ENCODE measurements at places on chromosomes 13 and 19.

DNA sequence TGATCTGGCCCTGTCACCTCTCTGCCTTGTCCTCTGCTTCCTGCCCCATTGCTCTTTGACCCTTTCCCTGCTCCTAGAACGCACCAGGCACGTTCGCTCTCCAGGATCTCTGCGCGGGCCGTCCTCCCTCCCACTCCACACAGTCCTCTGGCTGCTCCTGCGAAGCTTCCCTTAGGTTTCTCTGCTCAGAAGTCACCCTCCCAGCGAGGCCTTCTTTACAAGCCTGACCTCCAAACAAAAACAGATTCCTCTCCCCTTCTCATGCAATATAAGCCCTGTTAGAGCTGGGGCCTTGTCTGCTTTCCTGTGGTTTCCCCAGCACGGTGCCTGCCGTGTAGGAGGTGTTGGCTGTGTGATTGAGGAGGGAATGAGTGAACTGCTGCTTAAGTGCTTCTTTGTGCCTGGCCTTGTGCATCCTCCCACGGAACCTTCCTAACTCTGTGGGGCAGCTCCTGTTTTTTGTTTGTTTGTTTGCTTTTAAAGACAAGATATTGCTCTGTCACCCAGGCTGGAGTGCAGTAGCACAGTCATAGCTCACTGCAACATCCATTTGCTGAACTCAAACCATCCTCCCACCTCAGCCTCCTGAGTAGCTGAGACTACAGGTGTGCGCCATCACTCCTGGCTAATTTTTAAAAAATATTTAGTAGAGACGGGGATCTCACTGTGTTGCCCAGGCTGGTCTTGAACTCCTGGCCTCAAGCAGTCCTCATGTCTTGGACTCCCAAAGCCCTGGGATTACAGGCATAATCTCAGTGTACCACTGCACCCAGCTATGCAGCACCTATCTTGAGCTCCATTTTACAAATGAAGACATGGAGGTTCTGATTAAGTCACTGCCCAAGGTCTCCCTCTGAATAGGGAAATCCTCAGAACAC lies 82.0 kb downstream of the SIPA1L3 start:
- no peak for DNase-seq

- DNase-seq = no peak
These were observed 43.8 kb upstream of the USP29 start for GRCh38 chr19:57075801-57076492.

DNA sequence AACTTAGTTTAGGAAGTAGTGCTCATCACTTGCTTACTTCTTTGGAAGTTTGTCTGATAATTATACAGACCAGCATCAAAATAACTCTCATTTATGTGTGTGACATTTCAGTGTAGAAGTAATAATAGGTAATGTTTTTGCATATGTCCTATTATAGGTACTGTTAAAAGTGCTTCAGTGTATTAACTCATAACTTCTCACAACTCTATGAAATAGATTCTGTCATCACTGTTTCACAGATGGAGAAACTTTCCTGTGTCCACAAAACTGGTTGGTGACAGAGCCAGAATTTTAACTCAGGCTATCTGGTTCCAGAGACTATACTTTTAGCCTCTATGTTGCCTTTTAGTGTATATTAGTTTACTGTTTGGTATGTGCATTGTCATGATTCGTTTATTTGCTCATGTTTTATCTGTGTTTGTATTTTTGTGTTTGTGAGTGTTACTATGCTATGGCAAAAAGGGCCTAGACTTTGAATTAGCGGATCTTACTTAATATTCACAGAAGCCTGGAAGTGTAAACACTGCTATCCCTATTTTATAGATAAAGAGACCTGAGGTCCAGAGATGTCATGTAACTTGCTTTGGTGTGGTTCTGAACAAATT lies 12.7 kb downstream of the LPAR6 start:
- DNase-seq = no peak

DNA sequence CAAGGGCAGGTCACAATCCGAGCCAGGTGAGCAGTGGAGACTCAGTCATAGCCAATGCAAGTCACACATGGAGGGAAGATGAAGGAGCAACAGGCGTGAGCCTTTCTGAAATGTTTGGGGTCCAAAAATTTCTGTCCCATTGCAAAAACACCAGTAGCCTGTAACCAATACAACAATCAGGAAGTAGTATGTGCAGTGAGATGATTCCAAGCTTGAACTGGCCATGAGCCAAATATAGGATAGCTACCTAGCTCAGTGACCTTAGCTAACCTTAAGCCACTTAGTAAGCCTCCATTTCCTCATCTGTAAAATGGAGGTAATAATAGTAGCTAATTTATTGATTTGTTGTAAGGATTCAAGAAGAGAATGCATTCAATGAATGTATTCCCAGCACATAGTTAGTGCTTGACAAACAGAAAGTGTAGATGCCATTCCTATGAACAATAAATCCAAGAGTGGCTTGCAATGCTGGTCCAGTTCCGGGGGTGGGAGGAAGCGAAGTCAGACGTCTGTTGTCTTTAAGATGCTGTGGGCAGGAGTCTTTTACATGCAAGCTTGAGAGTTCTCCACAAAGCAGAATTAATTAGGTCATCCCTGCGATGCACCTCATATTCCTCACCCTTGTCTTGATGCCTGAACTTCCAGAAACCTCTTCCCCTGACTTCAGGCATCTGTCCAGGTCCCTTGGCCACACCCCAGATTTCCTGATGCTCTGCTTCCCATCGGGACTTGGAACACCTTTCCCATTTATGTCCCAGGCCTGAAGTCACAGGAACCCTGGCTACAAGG lies 195.7 kb upstream of the UBL3 start:
- DNase-seq = no peak

- no peak for DNase-seq
These were observed 246.7 kb downstream of the PCDH17 start for GRCh38 chr13:57878291-57878690.

DNA sequence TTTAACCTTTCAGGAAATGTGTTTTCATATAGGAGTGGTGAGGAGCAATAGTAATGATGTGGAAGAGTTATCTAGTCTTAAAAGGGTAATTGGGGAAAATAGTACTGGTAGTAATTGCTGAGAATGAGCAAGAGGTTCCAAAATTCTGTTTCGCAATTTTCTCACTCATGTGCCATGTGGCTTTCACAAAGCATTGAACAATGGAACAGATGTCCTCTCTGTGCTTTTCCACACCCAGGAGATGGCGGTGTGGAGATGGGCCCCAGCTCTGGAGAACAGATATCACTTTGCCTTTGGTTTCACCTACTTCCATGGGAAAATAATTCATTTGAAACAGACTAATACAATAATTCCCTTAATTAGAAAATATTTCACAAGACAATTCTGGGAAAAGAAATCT lies 170.0 kb upstream of the SLC10A2 start:
- no peak for DNase-seq

DNA sequence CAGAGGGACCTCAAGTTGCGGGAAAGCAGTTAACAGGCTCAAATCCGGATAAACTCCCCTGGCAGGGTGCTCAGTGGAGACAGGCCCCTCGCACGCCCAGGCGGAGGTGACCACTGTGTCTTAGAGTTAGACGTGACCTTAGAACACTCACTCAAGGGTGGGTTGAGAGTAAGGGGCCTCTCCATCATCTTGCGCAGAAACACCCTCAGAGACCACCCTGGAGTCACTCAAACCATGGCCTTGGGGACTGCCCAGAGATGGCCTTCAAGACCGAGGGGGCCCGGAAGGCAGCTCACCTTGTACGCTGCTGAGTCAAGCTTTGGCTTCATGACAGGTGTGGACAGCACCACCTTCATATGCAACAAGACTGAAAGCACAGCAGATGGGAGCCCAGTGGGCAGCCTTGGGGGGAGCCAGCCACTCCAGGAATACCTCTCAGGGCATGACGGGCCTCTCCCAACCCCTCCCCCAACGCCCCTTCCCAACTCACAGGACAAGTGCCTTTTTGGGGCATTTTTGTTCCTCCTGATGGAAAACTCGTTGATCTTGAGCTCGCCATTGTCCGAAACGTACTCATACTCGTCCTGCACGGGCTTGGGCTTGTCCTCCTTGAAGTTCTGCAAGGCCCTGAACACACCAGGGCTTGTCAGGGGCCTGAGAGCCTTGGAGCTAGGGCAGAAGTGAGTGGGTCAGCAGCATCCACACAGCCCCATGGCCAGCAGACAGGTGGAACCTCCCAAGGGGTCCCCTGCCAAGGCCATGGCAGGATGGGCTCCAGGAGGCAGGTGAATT lies 229.2 kb downstream of the TUBA3C start:
- DNase-seq = no peak

DNA sequence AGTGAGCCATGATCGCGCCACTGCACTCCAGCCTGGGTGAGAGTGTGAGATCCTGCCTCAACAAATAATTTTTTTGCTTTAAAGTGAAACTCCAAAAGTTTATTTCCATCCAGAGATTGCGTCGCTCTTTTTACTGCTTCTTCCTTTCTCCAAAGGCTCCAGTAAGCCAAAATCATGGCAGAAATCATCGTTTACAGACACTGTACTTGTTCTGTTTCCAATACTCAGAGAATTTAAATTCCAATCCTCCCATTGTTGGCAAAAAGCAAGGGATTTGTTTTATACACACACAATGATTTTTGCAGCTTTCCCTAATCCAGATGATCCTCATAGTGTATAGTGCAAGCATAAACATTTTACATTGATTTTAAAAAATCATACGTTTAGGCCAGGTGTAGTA lies 15.3 kb downstream of the FBXO27 start:
- no peak for DNase-seq

- no peak for DNase-seq
These were observed 36.9 kb downstream of the PABPC3 start for GRCh38 chr13:25132751-25133390.

- DNase-seq = no peak
These were observed 72.8 kb downstream of the HSPH1 start for GRCh38 chr13:31088826-31089420.
